NCI-H1092 treated with DMSO at 0.1 percent for 48 hours (cell line): ENCODE measurements at places on chromosomes 12 and 14.

- no peak for DNase-seq
These were observed 116.5 kb downstream of the BTG1 start for GRCh38 chr12:92029136-92029535.

- no peak for DNase-seq
These were observed 217.1 kb downstream of the EXOC5 start for GRCh38 chr14:57051633-57052032.

- no peak for DNase-seq
These were observed 16.1 kb upstream of the SH2B3 start for GRCh38 chr12:111389635-111390034.

DNA sequence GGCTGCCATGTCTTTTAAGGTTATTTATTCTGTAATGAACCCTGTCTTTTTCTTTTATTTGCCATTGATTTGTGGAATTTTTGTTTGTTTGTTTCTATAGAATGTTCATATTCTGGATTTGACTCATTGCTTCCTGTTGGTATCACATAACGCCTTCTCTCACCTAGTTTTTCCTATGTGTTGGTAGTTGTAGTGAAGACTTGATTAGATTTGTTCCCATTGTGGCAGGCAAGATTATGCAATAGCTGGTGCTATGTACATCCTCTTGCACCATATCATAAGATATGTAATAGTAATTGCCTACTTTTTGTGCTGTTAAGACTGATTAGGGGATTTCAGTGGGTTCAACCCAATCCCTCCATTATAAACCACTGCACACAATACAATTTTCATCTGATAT, 3.9 kb upstream of the KRT6B start:
- DNase-seq = no peak

DNA sequence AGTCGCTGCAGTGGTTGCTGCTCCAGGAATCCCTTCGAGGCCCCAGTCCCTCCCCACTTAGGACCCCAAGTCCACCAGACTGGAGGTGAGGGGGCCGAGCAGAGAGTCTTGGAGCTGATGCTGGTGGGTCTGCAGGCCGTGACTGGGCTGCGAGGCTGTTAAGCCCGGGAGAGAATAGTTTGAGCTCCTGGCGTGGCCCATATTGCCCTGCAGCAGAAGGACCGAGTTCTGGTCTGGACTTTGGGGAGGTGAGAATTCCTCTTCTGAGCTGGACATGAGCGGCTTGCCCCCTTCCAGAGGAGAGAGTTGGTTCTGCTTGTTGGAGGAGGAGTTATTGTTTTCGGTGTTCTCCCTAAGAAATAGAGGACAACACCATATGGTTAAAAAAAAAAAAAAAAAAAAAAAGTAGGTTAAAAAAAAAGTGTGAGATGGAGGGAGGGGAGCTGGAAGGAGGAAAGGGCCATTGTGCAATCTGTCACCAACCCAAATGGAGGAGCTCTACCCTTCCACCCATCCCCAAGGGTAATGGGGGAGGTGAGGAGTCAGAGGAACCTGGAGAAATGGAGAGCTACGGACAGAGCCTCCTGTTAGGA, 3.0 kb downstream of the SIX1 start:
- DNase-seq = no peak

- DNase-seq = no peak
These were observed 166.0 kb downstream of the IPO8 start for GRCh38 chr12:30529489-30530269.

- DNase-seq = peak; percentile 85
These were observed 11.0 kb upstream of the FBXL14 start for GRCh38 chr12:1605129-1606020.

DNA sequence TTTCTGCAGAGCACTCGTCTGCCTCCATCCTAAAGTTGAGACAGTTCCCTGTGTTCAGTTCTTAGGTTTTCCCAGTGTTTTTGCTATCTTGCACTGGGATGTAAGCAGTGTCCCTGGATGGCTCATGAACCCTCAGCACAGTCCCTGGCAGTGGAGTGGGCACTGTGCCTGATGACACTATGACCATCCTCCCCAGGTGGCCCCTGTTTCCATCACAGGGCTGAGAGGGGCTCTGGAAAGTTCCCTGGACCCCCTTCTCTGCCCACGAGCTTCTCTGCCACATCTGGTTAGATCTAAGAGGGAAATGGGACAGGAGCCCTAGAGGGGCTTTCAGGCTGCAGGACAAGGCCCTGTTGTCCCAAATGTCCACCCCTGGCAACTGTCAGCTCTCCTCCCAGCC, 249.8 kb upstream of the SFSWAP start:
- DNase-seq = no peak

- peak; percentile 17 for DNase-seq
These were observed 519 bp downstream of the MORN3 start for GRCh38 chr12:121668750-121669520.

- DNase-seq = no peak
These were observed 15.0 kb upstream of the ORAI1 start for GRCh38 chr12:121611306-121611705.
